Urinary bladder (tissue), 4 donors: ENCODE measurements at places on chromosomes 16 and 17. TPM values are rescaled to one million over a fixed set of nuclear protein-coding genes. Genes with fewer than 3 reads are reported as not detected.

GRCh38 chr17:21376081-21376758, at the start of gene KCNJ12:
Gene KCNJ12, plus strand, starts transcription at chr17:21376357. Its CDS starts 38,986 bp downstream, at chr17:21415343.
- DNase-seq: no peak

DNA sequence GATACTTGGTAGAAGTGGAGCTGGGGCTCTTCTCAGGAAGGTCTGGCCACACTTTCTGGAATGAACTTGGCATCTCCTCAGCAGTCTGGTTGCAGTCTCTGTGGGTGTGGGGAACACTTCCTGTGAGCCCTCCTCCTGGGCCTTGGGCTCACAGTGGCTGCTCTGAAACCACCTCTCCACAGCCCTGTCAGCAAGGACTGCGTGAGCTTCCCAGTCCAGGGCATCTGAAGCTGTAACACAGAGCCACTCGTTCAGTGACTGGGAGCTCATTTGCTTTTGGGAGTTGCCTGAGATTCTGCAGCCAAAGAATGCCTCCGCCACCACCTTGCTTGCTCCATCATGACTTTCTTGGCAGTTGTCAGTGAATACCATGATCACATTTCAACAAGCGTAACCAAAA, 60.0 kb downstream of the CLEC16A start:
- DNase-seq: no peak

- DNase-seq: no peak
Measured at GRCh38 chr17:17776889-17777288, 59.9 kb downstream of the SREBF1 start.

GRCh38 chr17:9021992-9022572, 772 bp downstream of the NTN1 start:
- DNase-seq: no peak

DNA sequence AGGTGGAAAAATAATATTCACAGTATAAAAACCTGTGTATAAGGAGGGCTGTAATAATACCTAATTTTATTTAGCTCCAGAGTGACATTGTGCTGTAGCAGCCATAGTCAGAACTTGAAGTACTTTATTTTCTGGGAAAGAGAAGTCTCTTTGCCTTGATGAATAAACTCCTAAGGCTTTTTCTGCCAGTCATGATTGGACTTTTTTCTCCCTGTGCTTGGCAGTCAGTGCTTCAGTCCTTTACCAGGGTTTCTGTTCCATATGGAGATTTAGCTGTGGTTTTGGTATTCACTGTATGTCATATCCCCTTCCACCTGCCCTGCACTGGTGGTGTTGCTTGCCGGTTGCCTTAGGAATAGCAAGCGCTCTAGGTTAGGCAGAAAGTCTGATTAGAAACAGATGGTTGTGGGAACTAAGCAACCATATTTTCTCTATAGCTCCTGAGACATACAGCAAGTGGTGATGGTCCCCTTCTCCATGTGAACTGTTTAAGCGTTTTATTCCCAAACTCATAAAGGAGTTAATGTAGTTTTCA, 24.7 kb downstream of the DDX42 start:
- DNase-seq: no peak

GRCh38 chr17:65638221-65638975, 77.0 kb upstream of the AXIN2 start:
- DNase-seq: no peak

Gene NAGLU
- total RNA-seq: 18.0 TPM
